ENCODE measurements at places on chromosomes 1 and 21.

DNA sequence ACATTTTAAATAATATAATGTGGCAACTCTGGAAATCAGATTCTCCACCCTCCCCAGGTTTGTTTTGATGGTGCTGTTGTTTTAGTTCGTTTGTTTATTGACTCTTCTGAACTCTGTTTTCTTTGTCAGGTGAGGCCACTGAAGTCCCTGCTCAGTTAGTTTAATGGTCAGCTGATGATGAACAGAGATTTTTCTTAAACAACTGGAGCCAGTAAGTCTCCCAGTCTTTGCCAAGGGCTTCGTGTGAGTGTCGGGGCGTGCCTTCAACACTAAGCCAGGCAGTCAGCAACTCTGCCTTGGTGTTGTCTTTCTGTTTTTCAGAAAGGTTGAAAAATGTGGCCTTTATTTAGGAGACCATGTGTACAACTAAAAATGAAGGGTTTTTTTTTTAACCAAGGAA lies 58.9 kb downstream of the TEX35 start:
- no peak for DNase-seq

- no peak for DNase-seq
Observed at GRCh38 chr1:202164271-202165037, 4.1 kb upstream of the PTPN7 start.

- no peak for DNase-seq
Observed at GRCh38 chr1:202213361-202214088, 19.9 kb downstream of the LGR6 start.

GRCh38 chr1:11736746-11737639 lies 1.1 kb downstream of the AGTRAP start:
- peak; percentile 18 for DNase-seq

DNA sequence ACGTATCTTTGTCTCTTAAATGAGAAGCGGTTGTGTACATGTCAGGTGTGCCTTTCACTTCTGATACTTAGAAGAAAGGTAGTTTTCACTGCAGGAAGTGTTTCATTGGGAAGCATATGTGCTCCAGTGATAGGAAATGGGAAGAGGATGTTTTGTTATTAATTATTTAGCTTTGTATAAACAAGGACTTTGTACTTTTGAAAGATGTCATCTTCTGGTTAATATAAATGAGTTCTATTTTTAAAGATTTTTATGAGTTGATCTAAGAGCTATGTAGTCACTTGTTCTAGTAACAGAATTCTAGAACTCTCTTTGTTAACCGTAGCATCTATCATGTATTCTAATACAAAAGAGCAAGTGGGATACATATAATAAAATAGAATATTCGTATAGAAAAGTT lies 130.5 kb downstream of the RASAL2 start:
- DNase-seq, result no peak

- DNase-seq, result no peak
Observed at GRCh38 chr1:114597949-114598348, 16.5 kb upstream of the BCAS2 start.

DNA sequence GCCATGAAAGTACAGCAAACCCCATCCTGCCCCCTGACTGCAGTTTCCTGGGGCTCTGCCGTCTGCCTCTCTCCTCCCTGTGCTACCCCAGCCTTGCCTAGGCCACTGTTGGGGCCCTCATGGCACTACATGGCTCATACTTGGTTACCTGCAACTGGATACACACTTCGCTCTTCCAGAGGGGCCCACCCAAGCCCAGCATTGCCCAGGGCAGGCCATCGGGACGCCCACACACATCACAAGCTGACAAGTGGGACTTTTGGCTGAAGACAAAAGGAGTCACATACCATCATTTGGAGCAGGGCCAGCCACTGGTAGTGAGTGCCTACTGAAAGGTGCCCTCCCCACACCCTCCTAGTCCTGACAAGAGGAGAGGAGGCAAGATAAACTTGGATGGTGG lies 82.8 kb downstream of the CD247 start:
- DNase-seq, result no peak

Data from nucleus accumbens (tissue), 56 donors.